Activated naive CD8-positive, alpha-beta T cell treated with anti-CD3 and anti-CD28 coated beads, Interleukin-2, amount 10 ng/mL, durations not matched to agents 7 days and 5 days (primary cell): ENCODE measurements at places on chromosomes 5 and 9. TPM values are rescaled to one million over a fixed set of nuclear protein-coding genes. Genes with fewer than 3 reads are reported as not detected.

The FAM221B gene
- total RNA-seq, result not detected

The HACD4 gene
- total RNA-seq, result 16.6 TPM

The PPIP5K2 gene
- total RNA-seq, result 63.0 TPM

The FBLL1 gene
- total RNA-seq, result not detected

The MEF2C gene
- total RNA-seq, result 0.60 TPM

The CBY3 gene
- total RNA-seq, result 0.40 TPM

The ITGA1 gene
- 23.6 TPM for total RNA-seq

The RECK gene
- total RNA-seq, result 9.3 TPM

The ACOT12 gene
- not detected for total RNA-seq

The PTPRD gene
- not detected for total RNA-seq

The PCDHB6 gene
- total RNA-seq, result not detected

The SLU7 gene
- total RNA-seq, result 66.6 TPM

The FAM78A gene
- total RNA-seq, result 102 TPM

The GLDC gene
- total RNA-seq, result not detected

The SPTLC1 gene
- total RNA-seq, result 50.2 TPM

The CMYA5 gene
- total RNA-seq, result 0.28 TPM

The PCDHA6 gene
- total RNA-seq, result not detected

The CDH6 gene
- total RNA-seq, result not detected

The SAPCD2 gene
- total RNA-seq, result 26.4 TPM

The FASTKD3 gene
- total RNA-seq, result 14.8 TPM

The SHISAL2B gene
- not detected for total RNA-seq

The SPINK9 gene
- total RNA-seq, result not detected

The CXCL14 gene
- total RNA-seq, result not detected

The PTCD2 gene
- total RNA-seq, result 9.8 TPM

The DBH gene
- not detected for total RNA-seq

The SMIM32 gene
- total RNA-seq, result not detected

The ARL10 gene
- total RNA-seq, result 12.5 TPM

The GABRA1 gene
- not detected for total RNA-seq

The CER1 gene
- total RNA-seq, result not detected

The CDKN2A gene
- total RNA-seq, result 19.3 TPM

The FAM163B gene
- not detected for total RNA-seq

The GALNT12 gene
- 12.2 TPM for total RNA-seq

The PCDHGA1 gene
- total RNA-seq, result 0.11 TPM

The NSG2 gene
- total RNA-seq, result not detected

The CSNK1A1 gene
- total RNA-seq, result 191 TPM

The SLC34A1 gene
- 2.1 TPM for total RNA-seq

The SIMC1 gene
- total RNA-seq, result 31.6 TPM

The CHSY3 gene
- total RNA-seq, result not detected

The CYSRT1 gene
- total RNA-seq, result 0.55 TPM

The SPINK1 gene
- not detected for total RNA-seq

The WDR31 gene
- 1.00 TPM for total RNA-seq

The LTC4S gene
- total RNA-seq, result 6.3 TPM

The MARCOL gene
- not detected for total RNA-seq
